ENCODE measurements at places on chromosomes 2 and 18. TPM values are rescaled to one million over a fixed set of nuclear protein-coding genes. Genes with fewer than 3 reads are reported as not detected.

GRCh38 chr2:181430406-181431118, 26.6 kb upstream of the ITGA4 start:
- peak; percentile 2 for DNase-seq

DNA sequence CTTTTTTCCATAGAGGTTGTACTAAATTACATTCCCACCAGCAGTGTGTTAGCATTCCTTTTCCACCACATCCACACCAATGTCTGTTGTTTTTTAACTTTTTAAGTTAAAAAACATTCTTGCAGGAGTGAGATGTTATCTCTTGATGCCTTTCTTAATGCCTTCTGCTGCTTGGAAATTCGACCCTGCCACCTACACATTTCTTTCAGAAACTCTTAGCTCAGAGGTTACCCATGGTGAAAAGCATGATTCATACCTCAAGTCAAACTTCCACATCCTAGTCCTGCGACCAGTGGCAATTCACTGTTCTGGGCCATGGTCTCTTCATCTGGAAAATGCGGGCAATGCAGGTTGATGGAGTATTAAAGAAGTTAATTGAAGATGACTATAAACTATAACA, 12.7 kb upstream of the HNMT start:
- DNase-seq, result peak; percentile 84

GRCh38 chr2:68377137-68377780, 12.2 kb downstream of the PLEK start:
- DNase-seq, result no peak

- peak; percentile 3 for DNase-seq
Measured at GRCh38 chr2:185583058-185583816, 155.4 kb upstream of the FSIP2 start.

DNA sequence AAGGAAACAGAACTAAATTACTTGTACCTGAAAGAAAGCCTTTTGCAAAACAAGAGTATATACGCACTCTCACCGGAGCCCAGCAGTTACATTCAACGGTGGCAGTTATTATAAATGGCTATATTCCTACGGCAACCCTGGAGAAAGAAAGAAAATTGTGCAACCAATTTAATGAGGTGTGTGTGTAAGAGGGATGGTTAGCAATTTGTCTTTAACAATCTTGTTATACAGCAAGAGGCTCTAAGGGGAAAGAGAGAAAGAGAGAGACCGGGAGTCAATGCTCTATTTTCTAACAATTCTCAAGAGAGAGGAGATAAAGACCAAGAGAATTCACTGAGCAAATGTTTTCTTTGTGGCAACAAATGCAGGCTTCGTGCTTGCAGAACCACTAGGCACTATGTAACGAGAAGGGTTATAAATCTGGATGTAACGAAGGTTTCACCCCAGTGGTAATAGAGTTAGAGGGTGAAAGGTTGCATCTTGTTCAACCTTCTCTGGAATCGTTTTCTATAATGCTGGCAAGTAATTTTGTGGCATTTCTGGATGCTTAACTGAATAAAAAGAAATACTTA, 359.1 kb upstream of the SPRED2 start:
- no peak for DNase-seq

DNA sequence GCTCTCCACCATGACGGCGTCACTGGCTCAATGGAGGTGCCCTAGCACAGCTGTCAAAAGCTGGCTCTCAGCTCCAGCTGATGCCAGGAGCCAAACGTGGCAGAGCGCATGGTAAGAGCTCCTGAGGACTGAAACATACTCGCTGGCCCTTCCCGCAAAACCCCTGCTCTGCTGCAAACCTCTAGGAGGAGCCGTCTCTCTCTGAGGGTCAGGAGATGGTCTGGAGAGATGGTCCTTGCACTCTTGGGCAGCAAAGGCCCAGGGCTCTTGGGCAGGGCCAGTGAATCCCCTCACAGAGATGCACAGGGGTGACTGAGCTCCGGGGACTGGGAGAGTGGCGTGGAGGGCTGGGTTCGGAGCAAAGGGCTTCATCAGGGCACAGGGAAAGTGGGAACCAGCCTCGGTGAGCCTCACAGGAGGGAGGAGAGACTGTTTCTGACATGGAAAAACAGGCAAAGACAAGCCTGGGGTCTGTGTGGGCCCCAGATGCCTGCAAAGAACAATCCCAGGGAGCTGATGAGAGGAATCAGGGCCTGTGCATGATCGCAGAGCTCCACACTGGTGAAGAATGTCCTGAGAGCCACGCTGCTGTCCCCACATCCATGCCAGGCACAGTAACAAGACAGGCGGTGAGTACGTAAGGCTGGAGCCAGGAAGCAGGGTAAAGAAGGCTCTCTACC, 17.2 kb downstream of the SNORC start:
- DNase-seq, result no peak

DNA sequence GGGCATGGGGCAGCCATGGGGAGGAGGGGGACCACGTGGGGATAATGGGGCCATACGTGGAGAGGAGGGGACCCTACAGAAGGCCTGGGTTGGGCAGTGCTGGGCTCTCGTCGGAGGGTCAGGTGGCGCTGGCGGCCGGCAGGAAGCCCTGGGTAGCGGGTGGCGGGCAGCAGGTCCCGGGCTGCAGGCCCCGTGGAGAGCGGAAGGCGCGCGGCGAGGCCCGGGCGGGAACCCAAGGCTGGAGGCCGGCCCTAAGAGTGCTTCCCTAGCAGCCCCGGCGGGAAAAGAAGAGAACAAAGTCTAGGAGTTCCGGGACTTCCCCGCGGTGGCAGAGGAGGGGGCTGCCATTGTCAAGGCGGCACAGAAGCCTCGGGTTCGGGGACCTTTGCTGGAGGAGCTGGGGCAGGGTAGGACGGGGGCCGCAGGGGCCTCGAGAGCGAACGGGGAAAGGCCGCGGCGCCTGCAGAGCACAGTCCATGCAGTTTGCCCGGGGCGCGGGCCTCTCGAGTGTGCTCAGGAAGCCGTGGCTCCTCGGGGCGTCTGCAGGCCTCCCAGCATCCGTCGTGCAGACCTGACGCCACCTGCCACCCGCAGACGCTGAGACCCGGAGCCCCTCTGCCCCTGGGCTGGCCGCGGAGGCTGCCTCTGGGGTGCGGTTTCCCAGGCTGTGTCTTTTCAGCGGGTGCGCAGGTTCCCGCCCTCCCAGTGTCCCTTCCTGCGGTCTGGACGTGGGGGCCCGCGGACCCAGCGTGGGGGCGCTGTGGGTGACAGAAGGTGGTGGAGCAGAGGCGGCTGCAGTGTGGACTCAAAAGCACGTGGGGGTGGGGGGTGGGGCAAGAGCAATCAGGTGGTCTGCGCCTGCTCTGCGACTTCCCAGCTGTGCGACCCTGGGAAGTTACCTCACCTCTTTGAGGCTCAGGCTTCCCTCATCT, 19.4 kb upstream of the NCL start:
- DNase-seq, result no peak

DNA sequence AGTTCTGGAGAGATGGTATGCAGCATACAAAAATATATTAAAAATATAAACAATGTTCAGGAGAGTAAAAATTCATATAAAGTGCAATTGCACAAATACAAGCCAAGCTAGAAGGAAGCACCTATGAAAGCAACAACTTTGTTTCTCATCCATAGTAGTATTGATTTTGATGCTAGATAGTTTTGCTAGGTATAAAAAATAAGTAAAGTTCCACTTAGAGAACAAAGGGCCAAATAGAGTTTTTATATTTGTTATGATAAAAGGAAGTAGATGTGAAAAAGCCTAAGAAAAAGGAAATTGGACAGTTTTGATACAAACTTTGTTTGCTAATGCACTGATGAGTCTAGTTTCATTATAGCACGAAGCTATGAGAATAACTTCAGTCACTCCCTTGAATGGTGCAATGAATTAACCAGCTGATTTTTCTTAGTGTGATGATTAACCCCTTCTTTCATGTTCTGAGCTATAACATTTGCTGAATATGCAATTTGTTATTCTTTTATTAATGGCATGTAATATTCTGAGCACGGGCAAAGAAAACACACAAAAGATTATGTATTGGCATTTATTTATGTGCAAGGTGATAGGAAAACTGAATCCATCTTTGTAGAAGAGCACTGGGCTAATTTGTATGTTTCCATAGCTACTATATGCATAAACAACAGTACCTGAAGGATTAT, 24.7 kb downstream of the SLC5A7 start:
- no peak for DNase-seq

DNA sequence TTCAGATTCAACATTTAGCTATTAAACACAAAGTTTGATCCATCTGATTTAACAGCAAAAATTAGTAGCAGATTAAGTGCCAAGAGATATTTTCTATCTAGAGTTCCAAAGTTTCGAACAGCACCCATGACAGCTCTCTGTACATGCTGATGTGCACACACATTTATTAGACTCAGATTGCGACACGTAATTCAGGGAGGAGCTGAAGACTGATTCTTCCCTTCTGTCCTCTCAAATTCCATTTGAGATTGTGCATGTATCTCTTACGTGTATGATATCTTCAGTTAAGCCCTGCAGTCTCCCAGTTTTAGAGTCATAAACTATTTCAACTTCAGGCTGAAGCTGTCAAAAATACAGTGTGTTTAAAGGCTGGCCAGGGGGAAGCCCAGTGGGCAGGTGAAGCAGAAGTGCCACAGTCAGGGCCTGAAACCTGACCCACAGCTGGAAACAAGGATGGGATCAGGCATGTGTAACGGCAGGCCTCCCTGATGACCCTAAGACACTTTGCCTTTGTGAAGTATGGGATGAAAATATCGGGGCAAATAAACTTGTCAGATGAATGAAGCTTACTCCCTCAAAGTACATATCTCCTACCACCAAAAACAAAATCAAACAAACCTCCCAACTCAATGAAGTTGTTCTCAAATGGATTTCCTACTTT, 30.6 kb downstream of the CYB5A start:
- no peak for DNase-seq

DNA sequence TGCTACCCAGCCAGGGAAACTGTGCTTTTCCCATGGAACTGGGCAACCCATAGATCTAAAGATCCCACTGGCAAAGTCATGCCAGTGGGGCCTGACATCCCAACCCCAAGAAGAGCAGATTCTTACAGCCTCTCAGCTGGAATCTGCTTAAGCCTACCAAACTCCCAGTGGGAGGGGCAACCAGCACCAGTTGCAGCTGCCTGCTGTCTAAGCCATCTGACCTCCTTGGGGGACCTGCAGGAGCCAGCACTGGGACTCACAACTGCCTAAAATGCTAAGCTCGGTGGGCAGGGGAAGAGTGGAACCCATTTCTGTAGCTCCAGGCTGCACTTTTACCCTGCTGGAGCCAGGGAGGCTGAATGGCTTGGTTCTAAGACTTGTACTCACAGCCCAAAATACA, 770.7 kb upstream of the SLC8A1 start:
- no peak for DNase-seq

GRCh38 chr2:43841949-43842865, 3.4 kb downstream of the ABCG8 start:
- no peak for DNase-seq

DNA sequence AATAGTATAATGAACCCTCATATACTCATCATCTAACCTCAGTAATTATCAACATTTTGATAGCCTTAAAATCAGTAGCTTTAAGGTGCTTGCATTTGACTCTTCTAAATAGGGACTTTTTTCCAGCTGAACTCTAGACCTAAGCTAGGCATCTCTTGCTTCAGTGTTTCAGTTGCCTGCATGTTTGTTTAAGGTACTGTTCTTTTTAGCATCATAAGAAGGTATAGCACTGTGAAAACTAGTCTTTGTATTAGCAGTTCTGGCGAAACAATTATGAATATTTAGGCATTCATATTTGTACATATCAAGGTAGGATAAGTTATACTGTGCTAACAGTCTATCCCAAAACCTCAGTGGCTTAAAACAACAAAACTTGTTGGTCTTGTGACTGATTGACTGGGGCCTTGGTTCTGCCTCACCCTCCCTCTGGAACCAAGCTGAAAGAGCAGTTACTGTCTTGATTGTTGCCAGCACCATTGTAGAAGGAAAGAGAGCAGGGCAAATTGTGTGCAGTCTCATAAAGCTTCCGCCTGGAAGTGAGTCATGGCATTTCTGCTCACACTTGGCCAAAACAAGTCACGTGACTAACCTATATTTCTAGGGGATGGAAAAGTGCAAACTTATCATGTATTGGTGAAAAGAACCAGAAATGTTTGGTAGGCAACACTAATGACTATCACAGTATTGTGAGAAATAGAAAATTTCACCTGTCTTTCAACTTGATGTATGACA, 24.3 kb downstream of the GALNT1 start:
- peak; percentile 43 for DNase-seq

GRCh38 chr2:230128623-230129342, 60.1 kb upstream of the SLC16A14 start:
- DNase-seq, result peak; percentile 40

GRCh38 chr2:12257476-12257875, 459.3 kb upstream of the TRIB2 start:
- no peak for DNase-seq

DNA sequence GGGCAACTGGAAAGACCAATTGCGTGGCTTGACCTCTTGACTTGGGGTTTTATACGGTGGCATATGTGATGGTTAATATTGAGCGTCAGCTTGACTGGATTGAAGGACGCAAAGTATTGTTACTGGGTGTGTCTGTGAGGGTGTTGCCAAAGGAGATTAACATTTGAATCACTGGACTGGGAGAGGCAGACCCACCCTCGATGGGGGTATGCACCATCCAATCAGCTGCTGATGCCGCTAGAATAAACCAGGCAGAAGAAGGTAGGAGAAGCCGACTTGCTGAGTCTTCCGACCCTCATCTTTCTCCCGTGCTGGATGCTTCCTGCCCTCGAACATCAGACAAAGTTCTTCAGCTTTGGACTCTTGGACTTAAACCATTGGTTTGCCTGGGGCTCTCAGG, 34.2 kb upstream of the YPEL5 start:
- DNase-seq, result no peak

Gene CYP26B1
- not detected for total RNA-seq

Gene COL4A4
- 0.28 TPM for total RNA-seq

Gene TMEM200C
- 1.7 TPM for total RNA-seq

Gene GATA6
- 2.5 TPM for total RNA-seq

Gene PSD4
- 0.36 TPM for total RNA-seq

Gene DCDC2C
- total RNA-seq, result not detected

Gene AQP12B
- total RNA-seq, result not detected

Gene BOLL
- total RNA-seq, result not detected

Data from IMR-90 (cell line).